ENCODE measurements at places on chromosomes 2 and 18. TPM values are rescaled to one million over a fixed set of nuclear protein-coding genes. Genes with fewer than 3 reads are reported as not detected.

DNA sequence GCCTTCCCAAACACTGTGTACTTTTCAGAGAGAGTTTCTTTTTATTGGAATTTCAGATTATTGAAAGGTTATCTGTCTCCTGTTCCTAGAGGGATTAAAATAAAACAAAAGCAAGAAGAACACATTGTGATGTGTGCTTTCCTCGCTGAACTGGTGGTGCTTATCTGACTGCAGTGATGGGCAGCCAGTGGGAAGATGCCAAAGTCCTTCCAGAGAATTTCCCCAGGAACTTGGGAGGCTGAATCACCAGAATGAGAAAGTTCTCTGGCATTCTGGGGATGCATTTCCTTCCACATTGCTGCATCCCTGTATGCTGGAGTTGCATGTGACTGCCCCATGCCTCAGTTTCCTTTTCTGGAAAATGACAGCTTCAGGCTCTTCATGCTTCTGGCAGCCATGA lies 53.9 kb upstream of the SEC11C start:
- DNase-seq = no peak

FKBP7 gene
- total RNA-seq = 10.8 TPM

DNA sequence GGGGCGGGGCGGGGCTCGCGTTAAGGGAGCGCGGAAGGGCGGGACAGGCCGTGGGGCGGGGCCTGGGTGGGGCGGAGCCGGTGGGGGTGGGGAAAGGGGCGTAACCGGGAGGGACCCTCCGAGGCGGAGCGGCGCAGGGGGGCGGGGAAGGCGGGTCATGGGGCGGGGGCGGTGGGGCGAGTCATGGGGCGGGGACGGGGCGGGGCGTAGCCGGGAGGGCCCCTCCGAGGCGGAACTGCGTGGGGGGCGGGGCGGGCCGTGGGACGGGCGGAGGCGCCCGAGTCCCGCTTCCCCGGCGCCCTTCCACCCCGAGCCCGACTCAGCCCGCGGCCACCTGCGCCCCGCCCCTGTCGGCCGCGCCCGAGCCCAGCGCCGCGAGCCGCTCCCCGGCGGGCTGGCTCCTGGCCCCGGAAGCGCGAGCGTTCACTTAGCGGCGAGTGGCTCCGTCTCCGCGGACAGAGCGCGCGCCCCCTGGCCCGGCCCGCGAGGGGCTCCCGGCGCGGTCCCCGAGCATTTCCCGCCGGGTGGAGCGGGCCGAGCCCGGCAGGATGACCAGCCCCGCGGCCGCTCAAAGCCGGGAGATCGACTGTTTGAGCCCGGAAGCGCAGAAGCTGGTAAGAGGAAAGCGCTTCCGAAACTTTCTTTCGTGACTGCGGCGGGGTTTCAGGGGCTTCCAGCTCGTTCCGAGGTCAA lies 64.7 kb downstream of the LRRFIP1 start:
- DNase-seq = peak; percentile 96

DNA sequence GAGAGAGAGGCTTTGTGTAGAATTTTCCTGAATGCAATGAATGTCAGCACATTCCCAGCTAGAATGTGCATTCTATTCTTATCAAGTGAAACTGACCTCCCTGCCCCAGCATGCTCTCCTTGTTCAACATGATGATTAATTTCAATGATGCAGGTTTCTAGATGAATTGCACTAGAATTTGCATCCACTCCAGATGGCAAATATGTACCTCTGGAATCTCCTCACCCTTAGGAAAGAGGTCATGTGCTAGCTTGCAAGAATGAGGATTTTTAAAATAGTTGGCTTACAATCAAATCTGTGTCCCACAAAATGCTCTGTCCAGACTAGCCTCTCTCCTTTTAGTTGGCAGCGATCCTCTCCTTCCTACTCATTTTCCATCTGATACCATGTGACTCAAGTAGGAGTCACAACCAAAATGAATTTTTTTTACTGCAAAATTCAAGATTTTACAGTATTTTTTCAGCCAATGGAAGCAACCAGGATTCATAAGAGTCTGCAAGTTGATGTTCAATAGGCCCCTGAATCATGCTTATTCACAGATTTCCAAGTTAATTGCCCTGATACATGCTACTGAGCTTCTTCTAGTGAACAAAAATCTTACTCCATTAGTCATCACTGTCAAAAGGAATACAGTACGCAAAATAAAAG lies 21.0 kb upstream of the STAT4 start:
- no peak for DNase-seq

- no peak for DNase-seq
These were observed 19.4 kb upstream of the RNF149 start for GRCh38 chr2:101327863-101328394.

- no peak for DNase-seq
These were observed 4.1 kb downstream of the SPATS2L start for GRCh38 chr2:200310545-200310971.

DNA sequence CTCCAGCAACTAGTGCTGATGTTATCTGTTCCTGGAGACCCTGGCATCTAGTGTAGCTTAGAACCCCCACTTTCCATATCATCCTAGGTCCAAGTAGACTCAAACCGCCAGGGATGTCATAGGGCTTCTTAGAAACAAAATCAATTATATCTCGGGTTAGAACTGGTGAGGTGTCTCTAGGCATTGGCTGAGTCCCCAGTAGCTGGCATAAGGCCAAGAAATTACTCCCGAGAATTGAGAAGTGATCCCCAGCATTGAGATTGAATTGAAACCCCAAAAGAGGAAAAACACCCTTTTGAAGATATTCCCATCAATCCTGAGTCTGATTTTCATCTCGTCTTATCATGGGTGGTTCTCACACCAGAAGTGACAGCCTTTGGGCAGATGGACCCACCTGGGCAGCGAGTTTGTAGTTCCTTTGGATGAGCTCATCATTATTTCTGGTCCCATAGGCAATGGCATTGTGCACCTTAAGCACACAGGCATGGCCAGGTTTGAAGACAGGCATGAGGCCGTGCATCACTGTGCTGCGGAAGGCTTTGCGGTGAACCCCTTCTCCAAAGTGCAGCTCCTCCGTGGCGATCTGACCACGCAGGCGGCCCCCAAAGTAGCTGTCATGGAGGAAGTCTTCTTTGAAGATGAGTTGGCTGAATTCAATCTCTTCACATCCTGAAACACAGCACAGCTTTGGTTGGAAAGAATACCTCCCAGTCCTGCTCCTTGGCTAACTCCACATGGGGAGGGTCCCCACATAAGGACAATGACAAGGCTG lies 112.2 kb downstream of the ALPK2 start:
- DNase-seq = no peak

GRCh38 chr2:68755071-68755470 lies 20.5 kb downstream of the ARHGAP25 start:
- no peak for DNase-seq

NT5C1B gene
- not detected for total RNA-seq

DNA sequence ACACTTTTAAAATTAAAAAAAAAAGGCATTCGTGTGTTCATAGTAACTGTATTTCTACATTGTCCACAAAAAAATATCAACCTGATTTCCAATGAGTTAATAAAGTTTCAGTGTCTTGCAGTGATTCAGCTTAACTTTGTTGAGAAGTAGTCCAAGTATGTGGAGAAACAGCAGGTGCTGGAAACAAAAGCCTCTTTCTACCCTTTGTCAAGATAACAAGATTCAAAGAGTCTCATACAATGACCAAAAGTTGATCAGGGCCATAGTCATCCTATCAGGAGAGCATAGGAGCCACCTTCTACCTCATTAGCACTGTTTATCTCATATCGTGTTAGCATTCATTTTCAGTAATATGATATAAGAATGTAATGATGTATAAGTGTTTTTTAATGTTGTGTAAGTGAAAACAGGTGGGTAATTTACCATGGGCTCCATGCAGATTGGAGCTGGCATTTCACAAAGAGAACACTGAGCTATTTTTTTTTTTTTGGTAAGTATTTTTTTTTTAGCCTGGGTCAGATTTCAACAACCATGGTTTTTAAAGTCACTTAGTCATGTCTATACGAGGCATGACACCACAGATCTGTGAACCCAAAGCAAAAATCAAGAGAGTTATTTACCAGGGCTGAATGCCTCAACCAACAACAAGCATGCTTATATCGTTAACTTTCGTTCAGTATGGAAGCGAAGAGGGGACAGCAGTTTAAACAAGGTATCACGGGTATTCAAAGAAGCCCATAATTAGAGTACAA lies 165.0 kb upstream of the ZNF521 start:
- no peak for DNase-seq

- no peak for DNase-seq
These were observed 258.2 kb upstream of the SP5 start for GRCh38 chr2:170456914-170457313.

DNA sequence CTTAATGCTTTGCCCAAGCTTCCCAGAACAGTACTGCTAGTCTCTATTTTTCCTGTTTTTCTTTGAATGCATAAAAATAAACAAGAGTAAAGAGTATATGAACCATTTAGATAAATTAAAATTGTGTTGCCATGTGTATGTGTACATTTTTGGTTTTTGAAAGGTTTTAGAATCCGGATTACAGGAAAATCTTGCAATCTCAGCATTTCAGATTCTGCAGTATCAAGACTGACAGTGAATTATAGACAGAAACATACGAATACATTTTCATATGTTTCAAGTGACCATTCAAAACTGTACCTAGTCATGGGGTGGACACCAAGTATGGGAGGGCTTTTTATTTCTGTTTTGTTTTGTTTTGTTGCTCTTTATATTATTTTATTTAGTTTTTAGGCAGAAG lies 604.1 kb downstream of the LRP1B start:
- DNase-seq = no peak

ARHGAP15 gene
- 7.0 TPM for total RNA-seq

DNA sequence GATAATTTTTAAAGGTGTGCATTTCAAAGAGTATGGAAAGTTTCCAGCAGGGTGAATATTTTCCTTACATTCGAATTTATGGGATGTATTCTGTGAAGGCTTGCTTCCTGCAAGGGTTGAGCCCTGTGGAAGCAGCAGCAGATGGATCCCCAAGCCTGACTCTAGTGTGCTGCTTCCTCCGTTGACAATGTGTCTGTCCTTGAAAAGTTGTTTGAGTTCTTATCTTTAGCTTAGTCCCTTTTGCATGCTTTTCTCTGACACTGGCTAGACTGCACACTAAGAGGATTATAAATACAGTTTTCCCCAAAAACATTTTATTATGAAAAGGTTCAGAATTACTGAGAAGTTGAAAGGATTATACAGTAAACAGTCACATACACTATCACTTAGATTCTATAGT lies 86.3 kb downstream of the CEP192 start:
- DNase-seq = no peak

DNA sequence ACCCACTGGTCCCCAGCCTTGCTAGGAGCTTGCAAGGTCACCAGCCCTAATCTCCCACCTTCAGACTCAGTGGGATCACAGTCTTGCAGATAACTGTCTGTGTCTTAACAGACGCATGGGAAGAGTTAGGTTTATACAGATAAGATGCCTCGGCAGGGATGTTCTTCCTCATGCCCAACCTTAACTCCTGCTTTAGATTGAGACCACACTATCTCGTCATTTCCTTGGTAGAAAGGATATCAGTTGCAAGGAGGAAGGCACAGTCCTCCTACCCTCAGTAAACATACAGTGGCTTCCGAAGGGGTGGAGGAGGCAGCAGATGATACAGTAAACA lies 7.2 kb downstream of the NT5DC4 start:
- no peak for DNase-seq

DNA sequence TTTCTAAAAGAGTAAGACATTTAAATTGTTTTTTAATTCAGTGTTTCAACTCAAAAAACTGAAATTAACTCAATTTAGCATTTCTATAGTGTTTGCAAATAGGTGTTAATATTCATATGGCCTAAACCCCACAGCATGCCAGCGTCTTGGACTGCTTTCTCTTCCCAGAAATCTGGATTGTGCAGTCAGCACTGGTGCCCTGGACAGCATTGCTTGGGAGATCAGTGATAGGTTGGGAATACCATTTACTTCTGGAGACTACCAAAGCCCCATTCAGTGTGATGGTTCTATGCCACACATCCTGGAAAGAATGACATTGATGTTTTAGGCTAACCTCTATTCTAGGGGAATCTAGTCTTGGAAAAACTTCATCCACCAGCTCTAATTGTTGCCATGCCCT lies 455.0 kb upstream of the KLHL29 start:
- no peak for DNase-seq

- no peak for DNase-seq
These were observed 637.0 kb downstream of the NR4A2 start for GRCh38 chr2:155695505-155695904.

- no peak for DNase-seq
These were observed 82.2 kb upstream of the PNPT1 start for GRCh38 chr2:55775828-55776227.

DNA sequence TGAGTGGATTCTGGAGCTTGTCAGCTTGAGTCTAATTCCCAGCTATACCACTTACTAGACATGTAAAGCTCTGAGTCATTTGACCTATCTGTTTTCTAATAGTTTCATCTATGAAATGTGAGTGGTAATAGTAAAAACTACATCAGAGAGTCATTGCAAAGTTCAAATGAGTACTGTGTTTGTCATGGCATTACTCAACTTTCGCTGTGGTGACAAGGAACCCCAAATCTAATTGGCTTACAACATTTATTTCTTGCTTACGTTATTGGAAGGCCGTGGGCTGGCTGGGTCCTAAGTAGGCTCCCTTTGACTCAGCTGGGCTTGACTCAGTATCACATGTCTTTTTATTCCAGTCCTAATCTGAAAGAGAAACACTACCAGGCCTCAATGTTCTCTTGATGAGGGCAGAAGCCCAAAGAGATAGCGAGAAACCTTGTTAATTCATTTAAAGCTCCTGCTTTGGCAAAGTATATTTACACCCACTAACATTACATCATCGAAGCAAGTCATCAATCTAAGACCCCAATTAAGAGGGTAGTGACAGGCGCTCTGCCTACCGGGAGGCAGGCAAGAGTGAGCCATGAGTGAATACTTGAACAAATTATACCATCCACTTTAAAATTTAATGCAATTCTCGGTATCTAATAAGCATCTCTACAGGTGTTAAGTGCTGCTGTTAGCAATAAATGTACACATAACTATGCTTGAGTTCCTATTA lies 431.8 kb upstream of the SPHKAP start:
- no peak for DNase-seq

- no peak for DNase-seq
These were observed 78.0 kb upstream of the HPCAL1 start for GRCh38 chr2:10224734-10225133.

DNA sequence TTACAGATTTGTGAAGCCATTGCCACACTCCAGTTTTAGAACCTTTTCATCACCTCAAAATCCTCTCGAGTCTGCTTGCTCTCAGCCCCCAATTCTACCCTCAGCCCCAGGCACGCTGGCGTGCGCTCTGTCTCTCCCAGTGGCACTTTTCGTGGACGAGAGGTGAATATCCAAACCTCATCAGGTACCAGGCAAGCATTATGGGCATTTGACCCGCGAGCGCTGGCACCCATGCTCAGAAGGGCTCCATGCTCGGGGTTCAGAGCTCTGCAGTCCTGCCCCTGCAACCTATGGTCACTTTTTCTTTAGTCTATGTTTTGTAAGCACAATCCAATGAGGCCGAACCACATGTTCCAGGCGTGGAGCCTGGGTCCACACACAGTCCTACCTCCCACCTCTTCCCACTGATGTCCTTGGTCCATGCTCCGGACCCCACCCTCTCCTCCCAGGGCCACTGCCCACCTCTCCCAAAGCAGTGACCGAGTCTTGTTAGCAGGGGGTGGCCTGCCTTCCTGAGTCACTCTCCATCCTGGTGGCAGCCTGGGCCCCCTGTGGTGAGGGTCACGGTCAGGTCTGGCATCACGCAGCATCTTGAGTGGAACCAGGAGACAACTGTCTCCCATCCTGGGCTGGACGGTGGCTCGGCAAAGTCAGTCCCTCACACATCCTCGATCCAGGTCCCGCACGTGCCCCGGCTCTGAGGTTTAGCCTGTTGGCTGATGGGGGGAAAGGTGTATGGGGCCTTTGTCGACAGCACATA lies 256.9 kb downstream of the NDUFA10 start:
- no peak for DNase-seq

NFATC1 gene
- total RNA-seq = 18.3 TPM

EVA1A gene
- total RNA-seq = 0.41 TPM
